ENCODE measurements at places on chromosomes 4 and X.

- no peaks in the 10 kb centered on the region for H3K36me3 ChIP-seq
- DNase-seq, result no peak
- no peaks in the 10 kb centered on the region for H3K27me3 ChIP-seq
- H3K4me3 ChIP-seq, result no peak overlapping the region
These were observed 436.6 kb downstream of the C4orf33 start for GRCh38 chr4:129532573-129532972.

- H3K36me3 ChIP-seq, result no peaks in the 10 kb centered on the region
- no peak overlapping the region for H3K4me3 ChIP-seq
- no peak overlapping the region for H3K27ac ChIP-seq
- DNase-seq, result no peak
- peaks cover 13% of the 10 kb centered on the region for H3K27me3 ChIP-seq
These were observed 20.1 kb upstream of the MAGEA11 start for GRCh38 chrX:149691794-149692193.

GRCh38 chrX:136067966-136068365 lies 79.4 kb upstream of the FHL1 start:
- no peak for DNase-seq
- H3K27ac ChIP-seq, result no peak overlapping the region
- no peaks in the 10 kb centered on the region for H3K36me3 ChIP-seq
- no peaks in the 10 kb centered on the region for H3K27me3 ChIP-seq
- H3K4me3 ChIP-seq, result no peak overlapping the region
- peaks cover 30% of the 10 kb centered on the region for H3K4me1 ChIP-seq

GRCh38 chr4:39718366-39719323 lies 20.7 kb downstream of the UBE2K start:
- H3K27ac ChIP-seq, result peak overlapping the region; percentile 35
- peak; percentile 34 for DNase-seq
- H3K4me1 ChIP-seq, result peaks cover 53% of the 10 kb centered on the region
- H3K4me3 ChIP-seq, result no peak overlapping the region
- H3K36me3 ChIP-seq, result peaks cover 27% of the 10 kb centered on the region

GRCh38 chrX:101078716-101079598 lies at the start of gene TMEM35A:
Gene TMEM35A, plus strand, starts transcription at chrX:101078879. Its CDS starts 124 bp downstream, at chrX:101079003.
- DNase-seq, result no peak
- no peak within 1 kb of the TSS for H3K27ac ChIP-seq
- H3K4me1 ChIP-seq, result peaks cover 8% of the 10 kb centered on the region
- H3K4me3 ChIP-seq, result no peak within 1 kb of the TSS
- no peaks in the 10 kb centered on the region for H3K36me3 ChIP-seq
- peaks cover 14% of the 10 kb centered on the region for H3K27me3 ChIP-seq
